CD4-positive, alpha-beta T cell treated with Interleukin-2 at 100 ng/mL for 4 hours (primary cell): ENCODE measurements at places on chromosomes 7 and 10.

GRCh38 chr10:32372000-32372875, 25.3 kb upstream of the EPC1 start:
- no peak for DNase-seq

GRCh38 chr10:35012781-35013180, 77.4 kb downstream of the CUL2 start:
- no peak for DNase-seq

DNA sequence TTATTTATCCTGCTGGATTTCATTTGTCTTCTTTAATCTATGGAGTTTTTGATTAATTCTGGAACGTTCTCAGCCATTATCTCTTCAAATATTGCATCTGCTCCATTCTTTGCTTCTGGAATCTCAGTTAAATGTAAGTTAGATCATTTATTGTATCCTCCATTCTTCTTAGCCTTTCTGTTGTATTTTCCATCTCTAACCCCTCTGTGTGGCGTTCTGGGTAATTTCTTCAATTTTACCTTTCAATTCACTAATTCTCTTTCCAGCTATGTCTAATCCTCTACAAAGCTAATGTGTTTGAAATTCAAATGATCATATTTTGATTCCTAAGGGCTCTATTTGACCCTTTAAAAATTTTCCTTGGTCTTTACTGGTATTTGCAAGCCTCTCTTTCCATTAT, 92.4 kb downstream of the CDH23 start:
- DNase-seq: no peak

DNA sequence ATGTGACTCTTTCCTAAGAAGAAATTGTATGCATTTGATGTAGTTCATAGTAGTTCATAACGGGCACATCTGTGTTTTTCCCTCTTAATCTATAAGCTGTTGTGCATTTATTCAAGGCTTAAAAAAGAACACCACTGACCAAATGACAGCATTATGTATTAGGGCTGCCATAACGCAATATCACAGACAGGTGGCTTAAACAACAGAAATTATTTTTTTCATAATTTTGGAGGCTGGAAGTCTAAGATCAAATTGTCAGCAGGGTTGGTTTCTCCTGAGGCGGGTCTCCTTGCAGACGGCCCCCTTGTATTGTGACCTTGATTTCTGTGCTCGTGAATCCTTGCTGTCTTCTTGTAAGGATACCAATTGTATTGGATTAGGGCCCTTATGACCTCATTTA, 627 bp upstream of the SSMEM1 start:
- DNase-seq: no peak

DNA sequence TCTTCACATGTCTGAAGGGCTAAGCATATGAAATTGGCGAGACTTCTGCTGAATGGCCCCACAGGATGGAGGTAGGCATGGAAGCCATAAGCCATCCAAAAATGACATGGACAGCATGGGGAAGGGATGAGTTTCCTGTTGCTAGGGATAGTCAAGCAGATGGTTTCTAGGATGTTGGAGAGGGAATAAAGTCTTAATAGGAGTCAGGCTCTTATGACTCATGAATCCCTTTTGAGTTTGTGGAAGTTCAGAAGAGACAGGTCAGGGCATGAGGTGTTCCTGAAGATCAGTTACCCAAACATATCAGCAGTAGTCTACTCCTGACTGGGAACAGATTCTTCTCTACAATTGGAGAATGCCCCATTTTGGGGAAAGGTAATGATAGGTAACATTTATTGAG, 243.9 kb downstream of the REEP3 start:
- DNase-seq: no peak

GRCh38 chr10:119351189-119351588, 143.8 kb downstream of the GRK5 start:
- DNase-seq: no peak

DNA sequence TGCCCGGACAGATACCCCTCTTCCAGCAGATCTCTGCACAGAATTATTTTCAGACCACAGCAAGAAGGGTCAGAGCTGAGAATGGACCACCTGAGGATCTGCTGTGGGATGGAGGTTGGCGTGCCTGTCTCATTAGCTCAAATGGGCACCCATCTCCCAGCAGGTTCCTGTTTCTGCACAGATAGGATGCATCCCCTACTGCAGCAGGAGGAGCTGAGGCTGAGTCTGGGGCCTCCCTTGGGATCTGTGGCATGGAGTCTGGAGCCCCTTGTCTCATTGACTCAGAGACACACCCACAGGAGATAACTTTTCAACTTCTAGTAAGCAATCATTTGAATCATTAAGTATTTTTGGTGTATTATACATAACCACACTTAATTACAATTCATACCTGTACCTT, 212.7 kb downstream of the ADK start:
- no peak for DNase-seq

- no peak for DNase-seq
These were observed 1102.3 kb downstream of the GRM8 start for GRCh38 chr7:126150278-126150958.

DNA sequence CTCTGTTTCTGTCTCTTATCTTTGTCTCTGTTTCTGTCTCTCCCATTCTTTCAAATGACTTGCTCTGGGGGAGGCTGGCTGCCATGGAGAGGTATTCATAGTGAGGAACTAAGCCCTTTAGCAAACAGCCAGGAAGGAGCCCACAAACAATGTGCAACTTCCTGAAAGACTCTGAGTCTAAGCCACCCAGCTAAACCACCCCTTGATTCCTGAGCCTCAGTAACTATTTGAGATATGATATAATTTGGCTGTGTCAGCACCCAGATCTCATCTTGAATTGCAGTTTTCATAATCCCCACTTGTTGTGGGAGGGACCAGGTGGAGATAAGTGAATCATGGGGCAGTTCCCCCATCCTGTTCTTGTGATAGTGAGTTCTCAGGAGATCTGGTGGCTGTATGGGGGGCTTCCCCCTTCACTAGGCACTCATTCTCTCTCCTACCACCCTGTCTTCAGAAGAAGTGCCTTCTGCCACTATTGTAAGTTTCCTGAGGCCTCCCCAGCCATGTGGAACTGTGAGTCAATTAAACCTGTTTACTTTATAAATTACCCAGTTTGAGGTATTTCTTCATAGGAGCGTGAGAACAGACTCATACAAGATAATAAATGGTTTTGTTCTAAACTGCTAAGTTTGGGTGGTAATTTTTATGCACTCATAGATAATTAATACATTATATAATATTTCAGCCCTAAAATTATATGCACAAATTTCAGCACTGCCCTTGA, 121.2 kb upstream of the FOXP2 start:
- no peak for DNase-seq

GRCh38 chr10:8245131-8245813, 190.8 kb downstream of the GATA3 start:
- peak; percentile 54 for DNase-seq

- no peak for DNase-seq
These were observed 94.2 kb upstream of the IGFBP3 start for GRCh38 chr7:46015107-46015868.

DNA sequence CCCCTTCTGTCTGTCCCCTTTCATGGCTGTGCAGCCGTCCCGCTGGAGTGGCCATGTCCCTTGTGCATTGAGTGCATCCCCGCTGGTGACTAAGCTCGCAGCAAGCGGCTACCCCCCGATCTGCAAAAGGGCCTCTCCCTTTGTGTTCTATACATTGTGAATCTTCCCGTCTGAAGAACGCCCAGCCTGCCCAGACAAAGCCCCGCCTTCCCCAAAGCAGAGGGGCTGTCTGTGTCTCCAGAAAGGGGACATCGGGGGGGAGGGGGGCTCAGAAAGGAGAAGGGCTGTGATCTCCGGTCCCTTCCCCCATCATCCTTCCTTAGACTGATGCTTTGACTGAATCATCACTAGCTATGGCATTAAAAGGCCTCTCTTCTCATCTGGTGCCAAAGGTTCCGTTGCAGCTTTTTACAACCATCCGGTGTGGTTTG, 11.9 kb downstream of the NPTX2 start:
- DNase-seq: no peak

DNA sequence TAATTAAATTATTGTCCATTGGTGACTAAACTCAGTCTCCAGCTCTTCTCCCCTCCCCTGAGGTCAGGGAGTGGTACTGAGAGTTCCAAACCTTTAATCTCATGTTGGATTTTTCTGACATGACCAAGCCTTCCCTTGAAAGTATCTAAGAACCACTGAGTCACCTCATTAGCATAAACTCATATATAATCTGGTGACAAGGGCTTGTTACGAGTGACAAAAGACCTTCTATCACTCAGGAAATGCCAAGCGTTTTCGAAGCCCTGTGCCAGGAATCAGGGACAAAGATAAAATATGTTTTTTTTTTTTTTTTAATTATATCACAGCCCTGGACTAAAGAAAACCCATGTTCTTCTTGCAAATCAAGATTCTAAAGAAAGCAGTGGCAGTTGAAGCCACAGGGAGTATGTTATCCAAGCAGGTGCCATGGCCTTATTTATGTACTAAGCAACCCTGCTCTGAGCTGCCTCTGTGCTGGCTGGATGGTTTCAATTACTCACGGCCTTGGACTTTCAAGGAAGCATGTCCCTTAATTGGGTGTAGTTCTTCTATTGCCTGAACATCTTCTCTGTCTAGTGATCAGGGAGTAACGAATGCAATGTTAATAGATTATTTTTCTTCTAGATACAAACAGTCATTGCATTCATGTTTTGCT, 169.0 kb upstream of the PRKCQ start:
- DNase-seq: no peak

DNA sequence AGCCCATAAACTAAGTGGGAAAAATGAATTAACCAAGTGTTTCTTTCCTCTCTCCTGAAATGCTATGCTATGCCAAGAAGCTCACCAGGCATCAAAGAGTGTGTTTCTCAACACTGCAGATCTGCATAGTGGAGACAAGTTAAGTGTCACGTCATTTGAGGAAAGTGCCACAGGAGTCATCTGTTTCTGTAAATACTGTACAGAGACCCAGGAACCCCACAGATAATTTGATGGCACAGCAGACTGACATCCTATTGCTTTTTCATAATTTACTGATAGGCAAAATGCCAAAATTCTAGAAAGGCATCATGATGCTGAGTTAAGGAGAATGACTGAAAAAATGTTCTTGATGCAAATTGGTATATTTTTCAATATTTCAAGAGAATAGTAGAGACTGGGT, 124.3 kb downstream of the NRCAM start:
- no peak for DNase-seq

- no peak for DNase-seq
These were observed 112.1 kb downstream of the LMBR1 start for GRCh38 chr7:156780724-156781455.

DNA sequence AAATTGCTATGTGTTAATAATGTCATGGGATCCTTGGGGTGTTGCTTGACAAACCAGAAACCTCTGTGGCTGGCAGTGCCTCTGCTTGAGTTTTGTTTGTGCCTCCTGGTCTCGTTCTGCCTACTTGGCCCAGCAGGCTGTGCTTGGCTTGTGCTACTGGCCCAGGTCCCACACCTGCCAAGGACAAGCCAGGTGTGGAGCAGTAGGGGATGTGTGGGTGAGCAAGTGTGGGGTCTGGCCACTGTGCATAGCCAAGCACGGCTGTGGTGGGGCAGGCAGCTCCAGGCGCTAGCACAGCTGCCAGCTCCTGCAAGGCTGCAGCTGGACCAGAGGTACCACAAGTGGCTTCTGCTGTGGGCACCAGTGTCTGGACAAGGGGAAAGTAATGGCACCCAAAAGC, 149.6 kb upstream of the HGF start:
- no peak for DNase-seq
